Suppressor macrophage (primary cell): ENCODE measurements at places on chromosomes 4 and X.

DNA sequence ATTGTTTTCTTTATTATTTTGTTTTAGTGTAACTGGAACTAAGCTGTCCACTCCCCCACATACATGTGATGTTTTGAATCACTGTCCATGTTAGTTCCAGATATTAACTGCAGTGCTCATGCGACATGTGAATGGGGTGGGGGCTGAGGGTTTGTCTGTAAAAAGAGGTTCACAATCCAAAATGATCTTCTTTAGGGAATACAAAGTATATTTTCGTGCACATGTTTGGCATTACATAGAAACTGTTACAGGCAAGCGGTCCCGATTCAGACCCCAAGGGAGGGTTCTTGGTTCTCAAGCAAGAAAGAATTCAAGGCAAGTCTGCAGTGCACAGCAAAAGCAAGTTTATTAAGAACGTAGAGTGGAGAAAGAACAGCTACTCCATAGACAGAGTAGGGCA is 296.5 kb upstream of the CLNK start:
- no peak for DNase-seq

DNA sequence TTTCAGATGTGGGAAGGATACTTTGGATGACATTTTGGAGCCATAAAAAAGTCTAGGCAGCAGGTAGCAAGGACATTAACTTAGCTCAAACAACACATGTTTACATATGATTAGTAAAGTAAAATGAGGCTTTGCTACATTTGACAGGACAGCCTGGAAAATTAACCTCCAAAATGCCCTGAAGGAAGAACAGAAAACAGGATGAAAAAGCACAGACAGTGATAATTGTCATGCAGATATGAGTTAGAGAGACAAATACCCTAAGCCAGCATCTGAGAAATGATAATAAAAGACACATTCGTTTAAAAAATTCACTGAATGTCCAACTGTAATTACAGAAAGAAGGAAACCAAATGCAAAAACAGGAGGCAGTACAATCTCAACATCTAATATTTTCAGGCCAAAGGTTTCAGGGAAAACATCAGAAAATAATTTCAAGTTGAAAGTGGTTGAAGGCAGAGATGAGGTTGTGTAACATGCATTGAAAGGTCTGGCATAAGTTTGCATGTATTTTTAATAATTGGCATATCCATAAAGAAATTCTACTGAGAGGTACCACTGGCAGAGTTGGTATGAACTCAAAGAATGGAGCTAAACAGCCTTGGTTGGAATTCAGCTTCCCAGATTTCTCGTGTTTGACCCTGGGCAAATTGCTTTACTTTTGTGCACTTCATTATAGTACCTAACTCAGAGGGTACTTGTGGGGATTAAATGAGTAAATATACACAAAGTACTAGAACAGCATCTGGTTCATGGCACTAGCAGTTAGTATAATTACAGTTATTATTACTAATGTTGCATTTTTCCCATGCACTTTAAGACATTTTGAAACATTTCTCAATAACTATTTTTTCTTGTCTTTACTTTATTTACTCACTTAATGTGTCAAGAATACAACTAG is 54.4 kb upstream of the MAP9 start:
- no peak for DNase-seq

GRCh38 chr4:32477518-32477917 is 1757.3 kb downstream of the PCDH7 start:
- no peak for DNase-seq

GRCh38 chrX:93932471-93933220 is 258.6 kb downstream of the FAM133A start:
- DNase-seq: no peak

GRCh38 chrX:42129022-42129940 is 205.9 kb upstream of the CASK start:
- DNase-seq: no peak

DNA sequence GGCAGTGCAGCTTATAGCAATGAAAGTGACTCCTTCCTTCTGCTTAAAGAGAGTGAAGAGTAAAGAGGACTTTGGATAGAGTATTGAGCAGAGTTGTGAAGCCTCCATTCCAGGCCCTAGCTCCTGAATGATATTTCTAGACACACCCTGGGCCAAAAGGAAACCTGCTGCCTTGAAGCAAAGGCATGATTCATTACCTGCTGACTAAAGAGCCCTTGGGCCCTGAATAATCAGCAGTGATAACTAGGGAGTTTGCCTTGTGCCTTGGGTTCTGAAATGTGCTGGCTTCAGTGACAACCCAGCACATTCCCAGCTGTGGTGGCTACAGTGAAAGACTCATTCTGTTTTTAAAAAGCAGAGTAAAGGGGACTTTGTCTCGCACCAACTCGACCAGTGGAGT is 49.2 kb downstream of the STPG2 start:
- no peak for DNase-seq

GRCh38 chr4:74555231-74555630 is 110.3 kb downstream of the AREG start:
- DNase-seq: no peak

GRCh38 chr4:28788929-28789490 is 1928.4 kb downstream of the STIM2 start:
- no peak for DNase-seq

DNA sequence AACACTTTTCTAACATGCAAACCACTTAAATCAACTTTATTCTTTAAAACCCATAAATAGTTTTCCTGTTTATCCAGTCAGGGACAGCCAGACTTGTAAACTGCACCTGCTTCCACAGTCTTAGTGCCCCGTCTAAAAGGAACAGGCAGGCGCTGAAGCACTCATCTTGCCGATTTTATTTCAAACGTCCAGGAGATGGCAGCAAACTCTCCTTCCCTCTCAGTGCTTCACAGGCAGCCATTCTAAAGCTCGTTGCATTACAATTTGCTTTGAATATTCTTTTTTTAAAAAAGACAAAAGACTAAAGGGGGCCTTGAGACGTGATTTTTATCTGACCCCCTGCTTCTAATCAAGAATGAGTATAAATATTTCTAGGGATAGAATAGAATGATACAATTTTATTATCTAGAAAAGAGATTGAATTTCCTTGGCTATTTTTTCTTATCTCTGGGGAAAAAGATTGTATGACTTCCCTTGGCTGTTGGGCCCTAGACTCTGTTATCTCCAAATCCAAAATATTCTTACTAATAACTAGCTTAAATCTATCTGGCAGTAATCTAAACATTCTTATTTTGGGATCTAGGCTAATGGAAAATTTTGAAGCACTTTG is 93.6 kb upstream of the MYOZ2 start:
- peak; percentile 76 for DNase-seq

DNA sequence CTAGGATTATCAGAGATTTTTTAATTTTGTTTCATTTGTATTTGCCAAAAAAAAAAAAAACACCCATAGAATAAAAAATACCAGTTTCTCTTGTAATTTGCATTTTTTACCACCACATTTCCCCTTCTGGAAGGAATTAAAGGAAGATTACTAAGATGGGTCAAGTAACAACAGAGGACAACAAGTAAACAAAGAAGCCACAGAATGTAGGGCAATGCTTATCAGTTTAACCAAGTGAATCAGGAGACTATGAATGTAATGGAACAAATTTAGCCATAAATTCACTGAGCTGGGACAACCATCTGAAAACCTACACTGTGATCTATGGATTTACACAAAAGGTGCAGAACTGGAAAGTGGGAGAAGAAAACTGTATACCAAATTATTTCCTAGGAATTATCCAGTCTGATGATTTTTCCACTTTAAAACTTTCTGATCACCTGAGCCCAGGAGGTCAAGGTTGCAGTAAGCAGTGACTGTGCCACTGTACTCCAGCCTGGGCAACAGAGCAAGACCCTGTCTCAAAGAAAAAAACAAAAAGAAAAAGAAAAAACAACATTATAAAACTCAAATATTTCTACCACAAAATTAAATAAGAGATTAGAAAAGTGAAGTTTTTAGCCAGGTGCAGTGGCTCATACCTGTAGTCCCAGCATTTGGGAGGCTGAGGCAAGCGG is 32.4 kb downstream of the LRBA start:
- DNase-seq: no peak

GRCh38 chr4:147760695-147761094 is 28.8 kb downstream of the ARHGAP10 start:
- DNase-seq: no peak

GRCh38 chr4:156473151-156473550 is 498.4 kb downstream of the PDGFC start:
- DNase-seq: no peak

- DNase-seq: no peak
Observed at GRCh38 chr4:174681723-174682300, 147.2 kb downstream of the GLRA3 start.

- DNase-seq: no peak
Observed at GRCh38 chr4:10730019-10730418, 45.5 kb upstream of the CLNK start.
